ENCODE measurements at places on chromosomes 1 and 21.

- DNase-seq: no peak
Measured at GRCh38 chr1:181448461-181448860, 34.9 kb upstream of the CACNA1E start.

- DNase-seq: no peak
Measured at GRCh38 chr1:22237433-22238093, 94.7 kb upstream of the WNT4 start.

- DNase-seq: no peak
Measured at GRCh38 chr1:68600049-68600661, 103.3 kb upstream of the DEPDC1 start.

- no peak for DNase-seq
Measured at GRCh38 chr1:166905136-166905535, 29.1 kb upstream of the TADA1 start.

DNA sequence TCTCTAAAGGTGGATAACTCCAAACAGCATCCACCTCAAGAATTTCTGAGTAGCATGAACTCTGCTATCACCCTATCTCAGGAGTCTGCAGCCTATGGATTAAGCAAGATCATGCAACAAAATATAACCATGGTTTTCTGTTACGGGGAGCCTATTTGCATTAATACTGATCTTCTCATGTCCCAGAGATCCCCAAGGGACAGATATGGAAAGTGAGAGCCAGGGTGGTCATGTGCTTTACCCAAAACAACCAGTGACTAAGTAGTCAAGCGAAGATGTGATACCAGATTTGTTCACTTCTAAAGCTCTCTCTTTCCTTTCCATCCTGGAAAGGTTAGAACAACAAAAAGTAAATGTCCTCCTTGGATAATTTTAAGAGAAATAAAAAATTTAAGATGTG lies 125.1 kb downstream of the PRRX1 start:
- no peak for DNase-seq

- DNase-seq: no peak
Measured at GRCh38 chr1:115425442-115425841, 87.4 kb upstream of the NGF start.

DNA sequence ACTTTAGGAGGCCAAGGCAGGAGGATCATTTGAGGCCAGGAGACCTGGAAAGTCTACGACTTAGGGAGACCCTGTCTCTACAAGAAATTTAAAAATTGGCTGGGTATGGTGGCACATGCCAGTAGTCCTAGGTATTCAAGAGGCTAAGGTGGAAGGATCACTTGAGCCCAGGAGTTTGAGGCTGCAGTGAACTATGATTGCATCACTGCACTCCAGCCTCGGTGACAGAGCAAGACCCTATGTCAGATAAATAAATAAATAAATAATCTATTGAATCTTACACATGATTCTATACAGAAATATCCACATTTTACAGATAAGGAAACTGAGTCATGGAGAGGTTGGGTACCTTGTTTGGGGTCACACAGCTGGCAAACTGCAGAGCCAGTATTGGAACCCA lies 89.1 kb downstream of the MAN1C1 start:
- no peak for DNase-seq

DNA sequence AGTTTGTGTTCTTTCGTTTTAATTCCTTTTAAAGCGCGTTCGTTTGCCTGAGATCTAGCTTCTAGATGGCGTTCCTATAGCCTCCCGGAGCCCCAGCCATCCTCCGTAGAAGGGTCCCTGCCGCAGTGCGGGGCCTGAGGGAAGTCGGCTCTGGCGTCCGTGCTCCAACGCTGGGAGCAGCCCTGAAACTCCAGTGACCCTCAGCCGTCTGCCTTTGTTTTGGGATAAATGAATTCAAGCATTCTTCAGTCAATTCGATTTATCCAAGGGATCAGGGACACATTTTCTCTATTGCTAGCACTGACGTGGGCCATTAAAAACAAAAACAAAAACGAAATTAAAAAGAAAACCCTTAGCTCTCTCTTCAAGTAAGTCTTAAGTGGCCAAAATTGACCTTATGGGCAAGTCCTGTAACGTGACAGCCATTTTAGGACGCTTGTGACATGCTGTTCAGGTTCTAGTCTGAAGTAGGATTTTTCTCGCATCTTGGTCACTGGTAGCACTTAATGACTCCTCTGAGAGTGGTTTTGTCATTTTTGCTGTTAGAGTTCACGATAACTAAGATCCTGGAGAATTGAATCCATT lies 742 bp upstream of the HSPA13 start:
- no peak for DNase-seq

All from CD4-positive, CD25-positive, alpha-beta regulatory T cell (primary cell).